T-helper 22 cell (primary cell): ENCODE measurements at places on chromosomes 1 and 21.

DNA sequence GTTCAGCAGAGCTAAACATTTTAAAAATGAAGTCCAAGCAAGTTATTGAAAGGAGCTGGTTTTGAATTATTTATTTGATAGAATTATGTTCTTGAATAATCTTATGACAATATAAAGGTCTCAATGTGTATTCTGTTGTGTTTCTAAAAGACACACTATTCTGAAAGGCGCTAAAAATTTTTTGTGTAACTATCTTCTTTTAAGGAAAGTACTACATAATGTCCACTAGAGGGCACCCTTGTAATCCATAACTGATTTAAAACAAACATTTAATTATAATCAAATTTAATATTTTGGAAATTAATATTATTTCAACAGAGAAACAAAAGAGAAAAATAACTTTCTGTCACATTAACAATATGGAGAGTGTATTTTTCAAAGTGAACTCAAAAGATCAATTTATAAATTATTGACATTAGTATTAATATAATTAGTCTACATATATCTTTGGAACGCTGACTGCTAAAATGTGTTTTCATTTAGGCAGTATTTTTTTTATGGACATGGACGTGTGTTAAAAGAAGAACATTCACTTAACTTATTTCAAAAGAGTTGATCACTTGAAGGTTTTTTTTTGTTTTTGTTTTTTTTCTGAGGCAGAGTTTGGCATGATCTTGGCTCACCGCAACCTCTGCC is 248.4 kb downstream of the DENND1B start:
- DNase-seq, result no peak

GRCh38 chr1:80363689-80364475 is 1357.4 kb upstream of the ADGRL4 start:
- no peak for DNase-seq

- no peak for DNase-seq
Measured at GRCh38 chr1:193069748-193070385, 10.5 kb downstream of the RO60 start.

GRCh38 chr1:12580054-12580887 is 37.7 kb downstream of the DHRS3 start:
- DNase-seq, result no peak

DNA sequence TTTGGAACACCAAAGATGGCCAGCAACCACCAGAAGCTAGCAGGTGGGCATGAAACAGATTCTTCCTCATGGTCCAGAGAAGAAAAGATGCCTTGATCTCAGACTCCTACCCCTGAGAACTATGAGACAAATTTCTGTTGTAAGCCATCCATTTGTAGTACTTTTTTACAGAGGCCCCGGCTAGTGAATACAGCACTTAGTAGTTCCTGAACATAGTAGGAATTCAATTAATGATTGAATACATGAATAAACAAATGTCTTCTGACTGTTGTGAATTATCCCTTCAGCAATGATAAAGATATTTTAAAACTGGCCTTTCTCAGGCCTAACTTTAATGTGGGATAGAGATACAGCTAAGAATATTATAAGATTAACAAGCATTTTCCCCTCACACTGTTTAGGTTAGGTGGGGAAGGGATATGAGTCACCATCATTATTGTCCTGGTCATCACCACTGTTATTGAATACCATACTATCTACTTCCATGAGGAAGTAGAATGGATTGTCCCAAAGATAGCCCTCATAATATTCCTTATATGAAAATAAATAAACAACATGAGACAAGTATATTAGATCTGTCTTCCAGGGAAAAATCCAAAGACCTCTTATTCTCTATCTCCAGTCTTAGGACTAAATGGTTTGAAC is 51.4 kb downstream of the ADCY10 start:
- DNase-seq, result no peak

DNA sequence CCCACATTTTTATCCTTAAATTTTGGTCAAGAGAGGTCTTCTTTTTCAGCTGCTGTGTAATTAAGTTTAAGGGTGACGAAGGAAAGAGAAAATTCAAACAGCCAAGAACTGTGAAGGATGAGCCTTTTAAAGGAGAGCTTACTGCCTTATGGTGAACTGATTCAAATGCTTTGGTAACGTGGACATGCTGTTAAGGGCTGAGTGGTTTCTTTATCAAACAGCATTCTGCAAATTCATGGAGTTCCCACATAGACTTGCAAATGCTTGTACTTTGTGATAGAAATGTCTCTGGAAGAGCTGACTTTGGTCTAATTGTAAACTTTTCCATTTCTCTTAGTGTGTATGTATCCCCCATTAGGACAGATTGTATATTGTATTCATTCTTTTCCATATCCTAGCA is 93.8 kb downstream of the CHD1L start:
- no peak for DNase-seq

DNA sequence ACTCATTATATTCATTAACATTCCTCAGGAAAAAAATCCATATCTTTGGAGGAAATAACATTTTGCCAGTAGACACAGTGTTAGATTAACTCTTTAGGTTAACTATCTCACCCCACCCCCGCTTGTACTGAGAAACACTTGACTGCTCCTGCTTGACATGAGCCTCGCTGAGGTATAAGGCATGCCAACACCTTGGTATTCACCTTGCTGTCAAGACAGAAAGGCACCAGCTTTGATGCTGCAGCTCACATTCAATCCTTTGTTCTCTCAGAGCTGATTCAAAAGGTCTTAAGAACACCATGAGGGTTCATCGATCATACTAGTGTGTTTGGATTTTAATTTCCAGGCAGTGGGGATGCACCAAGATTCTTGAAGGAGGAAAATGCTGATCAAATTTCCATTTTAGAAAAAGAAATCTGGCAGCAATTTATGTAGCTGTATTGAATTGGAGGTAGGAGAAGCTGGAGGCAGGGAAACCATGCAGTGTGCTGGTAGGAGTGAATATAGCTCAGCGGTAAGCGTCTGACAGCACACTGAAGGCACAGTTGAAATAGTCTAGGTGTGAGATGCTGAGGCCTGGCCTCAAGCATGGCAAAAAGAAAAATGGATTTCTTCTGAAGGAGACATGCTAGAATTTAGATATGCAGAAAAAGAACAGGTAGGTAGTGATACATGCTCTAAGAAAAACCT is 108.0 kb upstream of the ST6GALNAC5 start:
- DNase-seq, result no peak

GRCh38 chr1:24857507-24858133 is 72.5 kb downstream of the RUNX3 start:
- no peak for DNase-seq

DNA sequence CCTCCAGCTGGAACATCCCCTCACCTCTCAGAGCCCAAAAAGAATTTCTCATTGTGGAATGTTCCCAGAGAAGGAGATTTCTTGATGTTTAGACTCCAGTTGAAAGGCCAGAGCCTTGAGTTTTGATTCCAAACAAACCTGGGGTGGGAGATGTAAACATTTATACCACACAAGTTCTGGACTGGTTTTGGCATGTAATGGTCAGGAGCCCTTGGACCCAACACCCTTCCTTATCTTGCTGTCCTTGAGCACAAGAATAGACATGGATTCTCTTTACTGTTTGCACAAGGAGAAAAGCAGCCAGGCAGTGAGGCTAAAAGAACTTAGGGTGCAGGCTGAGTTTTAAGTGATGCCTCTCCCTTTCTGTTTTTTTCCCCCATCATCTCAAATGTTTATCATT is 4.5 kb downstream of the RHBG start:
- no peak for DNase-seq

DNA sequence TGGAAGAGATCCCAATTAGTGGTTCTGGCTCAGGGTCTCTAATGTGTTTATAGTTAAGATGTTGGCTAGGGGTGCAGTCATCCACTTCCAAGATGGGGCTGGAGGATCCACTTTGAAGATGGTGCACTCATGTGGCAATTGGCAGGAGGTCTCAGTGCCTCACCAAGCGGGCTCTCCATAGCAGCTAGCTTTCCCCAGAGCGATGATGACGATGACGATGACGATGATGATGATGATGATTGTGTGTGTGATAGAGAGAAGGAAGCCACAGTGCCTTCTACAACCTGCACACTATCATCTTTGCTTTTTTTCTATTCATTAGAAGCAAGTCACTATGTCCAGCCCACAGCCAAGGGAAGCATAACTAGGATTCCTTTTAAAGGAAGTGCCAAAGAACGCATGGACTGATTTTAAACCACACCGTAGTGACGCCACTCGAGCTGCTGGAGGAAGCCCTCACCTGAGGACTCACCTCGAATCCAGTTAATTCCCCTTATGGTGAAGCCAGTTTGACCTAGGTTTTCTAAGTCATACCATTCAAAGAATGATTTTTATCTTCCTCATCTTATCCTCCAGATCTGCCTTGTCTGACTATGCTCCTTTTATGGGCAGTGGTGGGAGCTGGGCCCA is 49.4 kb downstream of the SRRM1 start:
- no peak for DNase-seq

DNA sequence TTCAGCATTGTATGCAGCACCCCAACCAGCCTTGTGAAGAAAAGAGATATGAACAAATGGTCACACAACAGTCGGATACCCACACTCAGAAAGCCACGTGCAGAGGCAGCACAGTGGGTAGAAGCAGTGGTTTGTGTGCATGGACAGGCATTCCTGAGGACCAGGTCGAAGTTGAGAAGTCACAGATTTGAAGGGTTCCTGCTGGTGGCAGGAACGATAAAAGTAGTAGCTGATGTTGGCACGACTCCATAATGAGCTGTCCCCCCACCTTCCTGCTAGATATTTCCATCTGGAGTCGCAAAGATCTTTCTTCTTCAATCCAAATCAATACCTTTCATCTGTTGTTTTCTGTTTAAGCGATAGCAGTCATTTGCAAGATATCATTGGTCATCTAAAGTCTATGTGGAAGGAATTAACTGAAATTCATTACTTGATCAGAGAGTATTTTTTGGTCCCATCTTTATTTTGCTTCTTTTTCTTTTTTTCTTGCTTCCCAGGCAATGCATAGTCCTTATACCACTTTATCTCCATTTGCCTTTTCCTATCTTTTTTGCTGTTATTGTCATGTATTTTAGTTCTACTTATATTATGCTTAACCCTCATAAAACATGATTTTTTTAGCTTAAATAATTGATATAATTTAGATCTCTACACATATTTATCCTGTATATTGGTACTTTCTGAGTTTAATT is 176.4 kb downstream of the DHRS3 start:
- no peak for DNase-seq

DNA sequence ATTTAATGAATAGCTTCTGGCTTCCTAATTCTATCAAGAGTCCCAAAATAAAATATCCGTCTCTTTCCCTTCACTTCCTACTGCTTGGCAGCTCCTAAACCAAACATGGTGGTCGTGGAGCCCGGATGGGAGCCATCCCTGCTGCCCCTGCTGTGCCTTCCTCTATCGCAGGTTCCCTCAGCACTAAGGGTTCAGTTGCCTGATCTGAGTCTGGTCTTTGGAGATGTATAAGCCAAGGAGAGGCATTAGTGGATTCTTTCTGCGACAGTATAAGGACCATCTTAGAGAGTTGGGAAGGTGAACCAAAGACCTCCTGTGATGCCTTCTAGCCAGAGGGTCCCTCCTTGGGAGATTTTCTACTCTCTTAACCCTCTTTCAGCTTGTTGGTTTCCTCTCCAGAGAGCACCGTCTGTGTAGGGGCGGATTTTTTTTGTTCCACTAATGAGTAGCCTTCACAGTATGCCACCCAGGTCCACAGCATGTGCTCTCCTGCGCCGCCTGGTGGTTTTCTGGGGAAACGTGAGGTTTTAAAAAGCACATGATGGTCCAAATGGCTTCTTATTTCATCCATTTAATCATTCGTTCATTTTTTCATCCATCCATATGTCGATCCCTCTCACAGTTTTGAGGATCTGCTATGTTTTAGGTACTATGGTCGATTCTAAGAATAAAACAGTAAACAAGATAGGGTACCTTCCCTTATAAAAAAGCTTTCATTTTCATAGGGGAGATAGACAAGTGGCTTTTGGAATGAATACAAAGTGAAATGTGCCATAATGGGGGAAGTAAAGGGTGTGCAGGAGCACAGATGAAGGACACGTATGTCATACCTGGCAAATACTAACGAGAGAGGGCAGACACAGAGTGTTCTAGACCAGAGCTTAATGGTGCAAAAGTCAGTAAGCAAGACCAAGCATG is 71.0 kb downstream of the NFASC start:
- no peak for DNase-seq

GRCh38 chr1:33517596-33518250 is 45.3 kb downstream of the ZSCAN20 start:
- DNase-seq, result no peak

DNA sequence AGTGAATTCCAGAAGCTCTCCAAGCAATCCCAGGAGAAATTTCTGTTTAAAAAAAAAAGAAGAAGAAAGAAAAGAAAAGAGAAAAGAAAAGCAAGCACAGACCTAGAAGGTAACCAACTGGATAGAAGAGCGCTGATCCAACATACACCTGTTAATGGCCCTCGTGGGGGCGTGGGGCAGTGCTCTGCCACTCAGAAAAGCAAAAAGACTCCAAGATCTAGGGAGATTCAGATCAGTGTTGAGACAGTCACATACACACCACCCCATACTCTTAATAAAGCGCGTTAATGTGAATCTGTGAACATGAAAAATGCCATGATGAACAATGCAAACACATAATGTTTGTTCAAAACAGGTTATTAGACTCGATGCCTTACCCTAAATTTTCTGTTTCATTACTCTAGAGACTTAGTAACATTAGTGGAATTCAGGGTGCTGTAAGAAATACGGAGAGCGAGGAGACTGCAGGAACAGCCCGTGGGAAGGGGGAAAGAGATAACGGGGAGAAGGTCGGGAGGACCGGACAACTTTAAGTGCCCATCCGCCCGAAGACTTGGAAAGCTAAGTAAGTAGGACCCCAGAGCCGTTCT is 406 bp downstream of the NME7 start:
- DNase-seq, result no peak

GRCh38 chr1:76759950-76760349 is 107.3 kb upstream of the ST6GALNAC5 start:
- DNase-seq, result no peak

DNA sequence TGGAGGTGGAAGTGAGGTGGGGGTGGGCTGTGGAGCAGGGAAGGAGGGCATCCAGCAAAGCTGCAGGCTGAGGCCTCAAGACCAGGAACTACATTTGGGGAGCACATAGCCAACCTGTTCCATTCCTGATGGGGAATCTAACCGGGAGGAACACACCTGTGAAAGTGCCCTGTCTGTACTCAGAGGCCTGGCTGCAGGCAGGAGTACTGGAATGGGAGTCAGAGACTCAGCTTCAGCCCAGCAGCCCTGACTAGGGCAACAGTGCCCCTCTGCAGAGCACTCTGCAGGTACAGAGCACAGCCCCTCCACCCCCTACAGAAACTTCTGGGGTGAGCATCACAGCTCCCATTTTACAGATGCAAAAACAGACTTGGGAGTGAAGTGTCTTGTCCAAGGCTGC is 126.4 kb downstream of the DMRTB1 start:
- no peak for DNase-seq
